ENCODE measurements at places on chromosomes 4 and X. TPM values are rescaled to one million over a fixed set of nuclear protein-coding genes. Genes with fewer than 3 reads are reported as not detected.

GRCh38 chr4:97987019-97987648 is 156.1 kb downstream of the STPG2 start:
- peak; percentile 71 for DNase-seq

GRCh38 chrX:39309018-39309635 is 507.9 kb downstream of the MID1IP1 start:
- no peak for DNase-seq

DNA sequence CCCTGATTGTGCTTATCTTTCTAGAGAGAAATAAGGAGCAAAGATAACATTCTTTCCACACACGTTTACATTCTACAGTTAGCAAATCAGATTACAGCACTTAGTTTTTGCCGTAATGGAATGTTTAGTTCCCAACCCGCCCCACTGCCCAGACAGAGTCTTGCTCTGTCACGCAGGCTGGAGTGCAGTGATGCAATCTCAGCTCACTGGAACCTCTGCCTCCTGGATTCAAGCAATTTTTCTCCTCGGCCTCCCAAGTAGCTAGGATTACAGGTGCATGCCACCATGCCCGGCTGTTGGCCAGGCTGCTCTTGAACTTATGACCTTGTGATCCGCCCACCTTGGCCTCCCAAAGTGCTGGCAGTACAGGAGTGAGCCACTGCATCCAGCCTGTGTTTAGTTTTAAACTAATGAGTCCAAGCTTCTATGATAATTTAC is 8.4 kb upstream of the PRPS1 start:
- DNase-seq = no peak

Gene SORCS2
- total RNA-seq = not detected

- no peak for DNase-seq
Observed at GRCh38 chr4:110617646-110618580, 5.0 kb downstream of the PITX2 start.

DNA sequence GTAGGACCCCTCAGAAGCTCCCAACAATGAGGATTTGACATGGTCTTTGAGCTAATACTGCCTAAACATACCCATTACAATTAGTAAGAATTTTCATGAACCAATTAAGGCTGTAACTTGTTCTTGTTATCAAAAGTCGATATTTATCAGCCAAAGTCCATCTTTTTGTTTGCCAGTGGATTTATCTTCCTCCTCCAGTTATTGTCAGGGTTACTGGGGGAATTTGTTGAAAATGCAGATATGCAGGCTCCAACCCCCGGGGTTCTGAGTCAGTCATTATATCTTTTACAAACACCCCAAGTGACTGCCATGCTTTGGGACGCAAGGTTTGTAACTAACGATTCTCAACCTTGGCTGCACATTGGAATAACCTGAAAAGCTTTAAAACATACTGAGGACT is 338.8 kb upstream of the PPARGC1A start:
- no peak for DNase-seq

GRCh38 chr4:77308843-77309242 is 151.8 kb downstream of the CCNG2 start:
- DNase-seq = peak; percentile 59

DNA sequence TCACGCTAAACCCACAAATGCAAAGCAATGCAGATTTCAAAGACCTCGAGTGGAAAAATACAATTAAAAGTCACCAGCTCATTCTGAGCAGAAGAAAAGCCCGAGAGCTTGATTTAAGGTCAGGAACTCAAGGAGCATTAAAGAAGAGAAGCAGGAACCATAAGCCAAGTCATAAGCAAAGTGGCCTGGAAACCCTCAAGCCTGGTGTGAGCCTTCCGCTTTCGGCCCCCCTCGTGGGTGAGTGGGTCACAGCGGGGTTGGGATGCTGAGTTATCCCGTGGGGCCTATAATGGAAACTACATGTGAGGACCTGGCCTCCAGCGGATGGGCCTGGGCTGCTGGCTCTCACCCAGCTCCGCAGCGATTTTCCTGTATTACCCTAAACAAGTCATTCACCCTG is 504.3 kb downstream of the RAB28 start:
- no peak for DNase-seq
